GM23248 (cell line): ENCODE measurements at places on chromosomes 16 and 17. TPM values are rescaled to one million over a fixed set of nuclear protein-coding genes. Genes with fewer than 3 reads are reported as not detected.
A peak's percentile ranks its signal among the peaks of the same experiment; 100 is the strongest.

DNA sequence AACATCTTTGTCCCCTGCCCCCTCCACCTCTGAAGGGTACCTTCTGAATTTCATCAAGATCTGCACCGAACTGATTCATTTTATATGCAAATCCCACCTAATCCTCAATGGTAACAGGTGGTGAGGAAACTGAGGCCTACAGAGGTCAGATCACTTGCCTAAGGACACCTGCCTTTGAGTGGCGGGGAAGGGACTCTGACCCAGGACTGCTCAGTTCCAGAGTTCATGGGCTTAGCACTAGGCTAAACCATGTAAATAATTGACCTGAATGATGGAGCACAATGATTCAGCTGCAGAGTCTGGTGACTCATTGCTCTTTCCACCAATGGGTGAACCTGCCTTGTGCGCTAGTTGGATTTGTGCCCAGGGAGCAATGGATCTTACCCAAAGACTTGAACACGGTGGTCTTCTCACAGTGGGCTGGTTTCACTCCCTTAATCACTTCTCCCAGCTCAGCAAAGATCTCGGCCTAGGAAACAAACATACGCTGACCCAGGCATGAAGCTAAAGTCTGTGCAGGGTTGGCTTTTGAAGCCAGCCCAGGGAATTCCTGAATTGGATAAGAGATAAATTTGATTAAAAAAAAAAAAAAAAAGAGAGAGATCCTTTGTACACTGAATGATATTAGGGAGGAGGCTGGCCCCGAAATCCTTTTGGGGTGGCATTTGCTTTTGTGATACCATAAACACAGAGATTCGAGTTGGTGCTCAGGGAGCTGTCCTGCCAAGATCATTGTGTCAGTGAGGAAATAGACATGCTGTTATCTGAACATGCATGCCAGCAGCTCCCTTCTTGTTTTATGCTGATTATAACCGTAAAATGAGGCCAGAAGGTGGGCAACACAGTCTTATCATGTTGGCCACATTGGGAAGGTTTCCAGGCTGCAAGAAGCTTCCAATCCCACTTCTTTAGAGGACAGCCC, 17.0 kb downstream of the CRYM start:
- H3K27me3 ChIP-seq, result peaks cover 14% of the 10 kb centered on the region
- H3K36me3 ChIP-seq, result no peaks in the 10 kb centered on the region
- H3K4me3 ChIP-seq, result no peak overlapping the region
- no peak overlapping the region for H3K27ac ChIP-seq
- H3K4me1 ChIP-seq, result peaks cover 23% of the 10 kb centered on the region
- peak; percentile 80 for DNase-seq

CD300E gene
- total RNA-seq, result not detected in 2 replicates

- H3K4me1 ChIP-seq, result peaks cover 9% of the 10 kb centered on the region
- no peak for DNase-seq
- no peaks in the 10 kb centered on the region for H3K36me3 ChIP-seq
- H3K4me3 ChIP-seq, result no peak overlapping the region
- no peaks in the 10 kb centered on the region for H3K27me3 ChIP-seq
- H3K27ac ChIP-seq, result no peak overlapping the region
Measured at GRCh38 chr17:17393976-17394375, 82.8 kb upstream of the MED9 start.

STH gene
- total RNA-seq, result not detected in 2 replicates

GPRC5B gene
- 0.63 TPM in 1 of 2 replicates, not detected in the other for total RNA-seq

ZNF232 gene
- total RNA-seq, result 5.2 and 6.1 TPM in 2 replicates

- no peak overlapping the region for H3K27ac ChIP-seq
- H3K27me3 ChIP-seq, result peaks cover 57% of the 10 kb centered on the region
- peak overlapping the region; percentile 45; the same call in 1 of the 2 replicates for H3K4me3 ChIP-seq
- no peaks in the 10 kb centered on the region for H3K36me3 ChIP-seq
Measured at GRCh38 chr16:28292731-28293600, 641 bp downstream of the SBK1 start.
